Esophagus squamous epithelium (tissue), 5 donors: ENCODE measurements at places on chromosomes 12 and 14. TPM values are rescaled to one million over a fixed set of nuclear protein-coding genes. Genes with fewer than 3 reads are reported as not detected.

DNA sequence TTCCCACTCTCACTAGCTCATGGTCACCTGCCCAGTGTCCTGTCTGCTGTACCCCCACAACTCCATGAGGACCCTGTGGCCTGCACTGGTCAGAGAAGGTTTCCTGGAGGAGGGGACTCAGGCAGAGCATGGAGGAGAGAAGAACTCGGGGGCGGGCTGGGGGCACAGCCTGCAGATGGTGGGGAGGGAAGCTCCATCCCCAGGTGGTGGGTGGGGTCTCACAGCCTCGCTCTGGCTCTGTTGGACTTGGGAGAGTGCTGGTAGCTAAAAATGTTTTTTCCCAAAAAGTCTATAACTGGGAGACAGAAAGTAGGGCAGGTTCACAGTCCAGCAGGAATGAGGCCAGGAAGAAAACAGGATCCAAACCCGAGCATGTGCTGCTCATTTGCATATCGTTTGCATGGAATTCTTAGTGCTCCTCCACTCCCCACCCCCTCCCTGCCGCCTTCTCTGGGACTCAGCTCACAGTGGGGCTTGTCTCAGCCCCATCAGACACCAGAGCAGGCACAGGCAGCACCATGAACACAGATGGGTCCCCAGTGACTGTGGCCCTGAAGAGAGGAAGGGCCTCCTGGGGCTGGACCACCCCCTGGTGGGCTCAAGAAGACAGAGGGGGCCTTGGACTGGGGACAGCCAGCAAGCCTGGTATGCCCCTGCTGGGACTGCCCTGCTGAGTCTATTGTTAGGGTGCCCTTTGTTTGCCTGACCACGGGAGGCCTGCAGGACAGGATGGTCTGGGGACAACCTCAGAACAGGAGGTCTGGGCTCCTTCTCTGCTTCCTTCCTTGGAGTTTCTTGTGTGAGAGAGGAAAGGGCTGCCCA is 67.0 kb upstream of the SFSWAP start:
- H3K4me3 ChIP-seq: no peak overlapping the region
- no peaks in the 10 kb centered on the region for H3K4me1 ChIP-seq
- H3K36me3 ChIP-seq: no peaks in the 10 kb centered on the region
- no peaks in the 10 kb centered on the region for H3K27me3 ChIP-seq
- H3K27ac ChIP-seq: no peak overlapping the region

DNA sequence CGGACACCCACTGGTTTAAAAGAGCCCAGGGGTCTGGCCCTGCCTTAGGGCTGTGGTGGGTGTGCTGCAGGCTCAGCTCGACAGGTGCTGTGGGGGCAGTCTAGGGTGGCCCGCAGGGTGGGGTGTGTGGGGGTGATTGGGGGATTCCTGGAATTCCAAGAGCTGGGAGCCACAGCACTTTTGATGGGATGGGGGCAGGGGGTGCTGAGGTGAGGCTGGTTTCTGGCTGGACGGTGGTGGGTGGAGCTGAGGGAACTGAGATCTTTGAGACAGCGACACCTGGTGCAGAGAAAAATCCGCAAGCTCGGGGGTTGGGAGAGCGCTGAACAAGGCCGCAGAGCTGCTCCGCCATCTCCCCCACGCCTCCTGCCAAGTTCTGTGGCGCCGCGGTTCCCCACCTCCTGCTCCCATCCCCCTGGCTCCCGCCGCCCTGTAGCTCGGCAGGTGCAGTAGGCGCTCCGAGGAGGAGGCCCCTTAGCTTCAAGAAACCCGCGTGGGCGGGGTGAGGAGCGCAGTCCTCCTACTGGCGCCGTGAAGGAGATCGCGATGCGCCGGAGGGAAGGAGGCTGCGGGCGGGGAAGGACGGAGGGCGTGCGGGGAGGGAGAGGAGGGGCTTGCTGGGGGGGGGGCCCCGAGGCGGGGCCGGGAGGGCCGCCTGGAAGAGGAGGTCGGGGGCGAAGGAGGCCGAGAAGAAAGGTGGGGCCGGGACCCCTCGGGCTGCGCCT is 1.3 kb upstream of the TEDC1 start:
- H3K4me3 ChIP-seq: peak overlapping the region; percentile 86
- DNase-seq: peak; percentile 38
- H3K4me1 ChIP-seq: peaks cover 59% of the 10 kb centered on the region
- H3K27me3 ChIP-seq: no peaks in the 10 kb centered on the region
- H3K36me3 ChIP-seq: no peaks in the 10 kb centered on the region

Gene PTCSC3
- not detected for total RNA-seq

DNA sequence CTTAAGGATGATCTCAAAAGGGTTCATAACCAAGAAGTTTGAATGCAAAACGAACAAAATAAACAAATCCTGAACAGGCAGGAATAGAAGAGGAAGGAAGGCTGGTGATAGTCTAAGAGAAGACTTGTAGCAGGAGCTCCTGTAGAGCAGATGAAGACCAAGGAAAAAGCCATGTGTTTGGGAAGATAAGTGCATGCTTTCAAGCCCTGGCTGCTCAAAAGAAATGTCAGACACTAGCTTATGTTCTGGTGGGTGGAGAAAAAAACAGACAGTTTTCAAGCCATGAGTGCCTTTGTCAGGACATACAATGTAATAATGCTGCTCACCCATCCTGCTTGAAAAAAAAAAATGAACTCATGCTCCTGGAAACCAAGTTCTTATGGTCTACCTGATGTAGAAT is 27.4 kb downstream of the TAOK3 start:
- no peaks in the 10 kb centered on the region for H3K27me3 ChIP-seq
- no peak overlapping the region for H3K27ac ChIP-seq
- H3K4me3 ChIP-seq: no peak overlapping the region
- H3K4me1 ChIP-seq: peaks cover 7% of the 10 kb centered on the region
- H3K36me3 ChIP-seq: no peaks in the 10 kb centered on the region

- H3K27ac ChIP-seq: no peak overlapping the region
- peaks cover 23% of the 10 kb centered on the region for H3K36me3 ChIP-seq
- no peaks in the 10 kb centered on the region for H3K27me3 ChIP-seq
- no peak for DNase-seq
- no peak overlapping the region for H3K4me3 ChIP-seq
- peaks cover 56% of the 10 kb centered on the region for H3K4me1 ChIP-seq
Observed at GRCh38 chr14:103694572-103695026, 20.7 kb downstream of the XRCC3 start.

DNA sequence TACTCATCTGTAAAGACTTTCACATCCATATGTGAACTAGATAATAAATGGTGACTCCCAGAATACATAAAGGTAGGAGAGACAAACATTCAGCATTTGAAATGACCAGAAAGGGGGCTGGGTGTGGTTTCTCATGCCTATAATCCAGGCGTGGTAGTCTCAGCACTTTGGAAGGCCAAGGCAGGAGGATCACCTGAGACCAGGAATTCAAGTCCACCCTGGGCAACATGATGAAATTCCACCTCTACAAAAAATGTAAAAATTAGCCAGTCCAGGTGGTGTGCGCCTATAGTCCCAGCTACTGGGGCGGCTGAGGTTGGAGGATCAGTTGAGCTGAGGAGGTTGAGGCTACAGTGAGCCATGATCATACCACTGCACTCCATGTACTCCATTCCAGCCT is 4.1 kb upstream of the CS start:
- no peak overlapping the region for H3K4me3 ChIP-seq
- H3K4me1 ChIP-seq: peaks cover 23% of the 10 kb centered on the region

GRCh38 chr14:65019944-65020566 is 33.4 kb downstream of the FNTB start:
- H3K27ac ChIP-seq: peak overlapping the region; percentile 18
- DNase-seq: no peak
- H3K36me3 ChIP-seq: peaks cover 37% of the 10 kb centered on the region
- H3K4me3 ChIP-seq: no peak overlapping the region
- peaks cover 37% of the 10 kb centered on the region for H3K4me1 ChIP-seq

- H3K36me3 ChIP-seq: no peaks in the 10 kb centered on the region
- no peak overlapping the region for H3K27ac ChIP-seq
- H3K4me3 ChIP-seq: no peak overlapping the region
Observed at GRCh38 chr12:92665496-92665895, 37.3 kb upstream of the PLEKHG7 start.

GRCh38 chr14:100836941-100837804 is 11.3 kb downstream of the MEG3 start:
- no peaks in the 10 kb centered on the region for H3K4me1 ChIP-seq
- no peak overlapping the region for H3K4me3 ChIP-seq
- no peak for DNase-seq

Gene PROX2
- total RNA-seq: not detected

Gene FSCB
- total RNA-seq: not detected

GRCh38 chr14:96811985-96812667 is 14.9 kb downstream of the VRK1 start:
- no peaks in the 10 kb centered on the region for H3K27me3 ChIP-seq
- H3K4me1 ChIP-seq: no peaks in the 10 kb centered on the region
- H3K4me3 ChIP-seq: no peak overlapping the region
- DNase-seq: no peak
- H3K27ac ChIP-seq: no peak overlapping the region

DNA sequence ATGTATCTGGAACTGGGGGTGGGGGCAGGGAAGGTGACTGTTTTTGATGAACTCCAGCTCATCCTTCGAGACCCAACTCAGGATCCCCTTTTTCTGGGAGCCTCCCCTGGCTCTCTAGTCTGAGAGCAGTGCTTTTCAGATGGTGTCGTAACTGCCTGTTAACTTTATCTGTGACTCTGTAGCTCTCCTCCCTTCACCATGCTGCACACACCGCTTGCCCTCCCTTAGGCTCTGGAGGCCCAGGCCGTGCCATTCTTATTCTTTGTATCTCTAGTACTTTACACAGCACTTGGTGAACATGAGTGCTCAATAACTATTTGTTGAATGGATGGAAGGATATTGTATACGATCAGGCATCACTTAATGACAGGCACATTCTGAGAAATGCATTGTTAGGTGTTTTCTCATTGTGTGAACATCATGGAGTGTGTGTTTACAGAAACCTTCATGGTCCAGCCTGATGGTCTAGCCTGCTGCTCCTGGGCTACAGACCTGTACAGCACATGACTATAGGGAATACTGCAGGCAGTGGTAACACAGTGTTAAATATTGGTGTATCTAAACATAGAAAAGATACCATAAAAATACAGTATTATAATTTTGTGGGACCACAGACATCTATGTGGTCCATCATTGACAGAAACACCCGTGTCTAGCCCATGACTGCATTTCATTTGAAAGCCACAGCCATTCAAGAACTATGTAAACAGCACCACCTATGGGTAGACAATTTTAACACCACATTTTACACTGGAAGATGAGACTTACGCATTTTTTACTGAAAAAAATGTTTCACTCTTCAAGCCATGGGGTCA is 91.8 kb downstream of the EML1 start:
- no peak overlapping the region for H3K27ac ChIP-seq
- H3K27me3 ChIP-seq: no peaks in the 10 kb centered on the region
- no peaks in the 10 kb centered on the region for H3K4me1 ChIP-seq
- no peaks in the 10 kb centered on the region for H3K36me3 ChIP-seq
- H3K4me3 ChIP-seq: no peak overlapping the region

DNA sequence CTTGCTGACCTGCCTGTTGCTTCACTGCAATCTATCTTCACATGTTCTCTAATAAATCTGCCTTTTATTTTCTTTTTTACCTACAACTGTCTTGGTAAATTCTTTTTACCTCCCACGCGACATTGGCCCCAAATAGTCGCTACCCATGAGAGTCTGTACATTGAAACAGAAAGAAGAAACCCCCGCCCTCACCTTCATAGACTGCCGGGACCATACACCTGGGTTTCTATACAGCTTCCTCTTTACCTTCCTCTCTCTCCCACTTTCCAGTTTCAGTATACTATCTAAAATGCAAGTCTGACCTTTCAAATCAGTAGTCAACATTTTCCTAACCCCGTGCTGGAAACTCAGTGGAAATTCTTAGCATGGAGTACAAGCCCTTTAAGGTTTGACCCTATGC is 4.8 kb downstream of the SLC8A3 start:
- H3K4me1 ChIP-seq: peaks cover 17% of the 10 kb centered on the region
- H3K4me3 ChIP-seq: no peak overlapping the region
- no peaks in the 10 kb centered on the region for H3K36me3 ChIP-seq
- H3K27ac ChIP-seq: no peak overlapping the region
- no peak for DNase-seq

DNA sequence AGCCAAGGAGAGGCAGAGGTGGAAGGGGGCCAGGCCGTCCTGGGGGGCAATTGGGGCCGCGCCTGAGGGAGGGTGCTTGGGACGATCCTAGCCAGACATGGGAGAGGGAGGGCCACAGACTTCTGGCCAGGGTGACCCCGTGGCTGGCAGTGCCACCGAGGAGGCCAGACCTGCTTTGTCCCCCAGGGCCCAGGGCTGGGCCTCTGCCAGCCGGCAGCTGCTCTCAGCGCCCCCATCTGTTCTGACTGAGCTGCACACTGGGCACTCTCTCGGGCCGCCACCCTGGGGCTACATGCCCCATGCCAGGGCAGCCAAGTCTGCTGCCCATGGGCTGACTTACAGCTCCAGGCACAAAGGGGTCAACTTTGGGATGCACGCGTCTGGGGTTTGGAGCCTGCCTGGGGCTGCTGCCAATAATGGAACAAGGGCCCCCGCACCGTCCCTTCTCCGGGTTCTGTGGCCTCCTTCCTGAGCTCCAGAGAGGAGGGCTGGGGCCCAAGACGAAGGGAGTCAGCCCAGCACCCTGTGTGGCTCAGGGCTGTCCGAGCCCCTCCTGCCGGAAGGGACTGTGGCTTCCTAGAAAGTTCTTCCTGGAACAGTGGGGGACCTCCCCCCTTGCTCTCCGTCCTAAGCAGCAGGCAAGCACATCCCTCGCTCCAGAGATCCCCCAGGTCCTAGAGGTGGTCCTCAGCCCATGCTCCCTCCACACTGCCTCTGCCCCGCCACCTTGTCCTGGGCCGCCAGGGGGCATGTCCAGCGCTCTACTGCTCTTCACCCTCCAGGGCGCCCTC is 1.1 kb downstream of the ADSS1 start:
- H3K27ac ChIP-seq: peak overlapping the region; percentile 83
- no peak for DNase-seq
- no peaks in the 10 kb centered on the region for H3K27me3 ChIP-seq
- peaks cover 30% of the 10 kb centered on the region for H3K4me1 ChIP-seq
- peak overlapping the region; percentile 66 for H3K4me3 ChIP-seq
- no peaks in the 10 kb centered on the region for H3K36me3 ChIP-seq

- H3K4me1 ChIP-seq: peaks cover 29% of the 10 kb centered on the region
- DNase-seq: no peak
- no peaks in the 10 kb centered on the region for H3K36me3 ChIP-seq
- H3K27me3 ChIP-seq: no peaks in the 10 kb centered on the region
- H3K4me3 ChIP-seq: no peak overlapping the region
- peak overlapping the region; percentile 68 for H3K27ac ChIP-seq
Observed at GRCh38 chr12:3252450-3252891, 175.3 kb downstream of the TSPAN9 start.

- H3K4me3 ChIP-seq: no peak overlapping the region
- no peak overlapping the region for H3K27ac ChIP-seq
- no peaks in the 10 kb centered on the region for H3K27me3 ChIP-seq
- DNase-seq: no peak
Observed at GRCh38 chr14:81269100-81269978, 48.6 kb upstream of the GTF2A1 start.
